ENCODE measurements at places on chromosomes 2 and 18.

DNA sequence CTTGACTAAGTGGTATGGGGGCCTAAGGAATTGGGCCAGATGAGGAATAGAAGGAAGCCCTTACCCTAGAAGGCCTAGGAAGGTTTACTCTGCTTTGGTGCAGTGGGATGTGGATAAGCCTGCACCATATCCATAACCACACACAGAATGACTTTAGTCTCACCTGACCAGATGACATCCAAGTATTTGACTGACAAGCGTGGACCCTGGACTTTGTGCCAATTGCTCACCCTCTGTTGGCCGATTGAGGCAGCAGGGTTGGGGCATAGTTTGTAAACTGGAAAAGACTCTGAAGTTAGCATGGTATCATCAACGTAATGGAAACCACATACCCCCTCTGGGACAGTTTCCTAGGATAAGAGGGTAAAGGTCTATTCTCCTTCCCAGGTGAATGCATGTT lies 36.5 kb upstream of the SERPINE2 start:
- DNase-seq, result no peak

- no peak for DNase-seq
Observed at GRCh38 chr2:220674033-220674432, 898.1 kb downstream of the EPHA4 start.

DNA sequence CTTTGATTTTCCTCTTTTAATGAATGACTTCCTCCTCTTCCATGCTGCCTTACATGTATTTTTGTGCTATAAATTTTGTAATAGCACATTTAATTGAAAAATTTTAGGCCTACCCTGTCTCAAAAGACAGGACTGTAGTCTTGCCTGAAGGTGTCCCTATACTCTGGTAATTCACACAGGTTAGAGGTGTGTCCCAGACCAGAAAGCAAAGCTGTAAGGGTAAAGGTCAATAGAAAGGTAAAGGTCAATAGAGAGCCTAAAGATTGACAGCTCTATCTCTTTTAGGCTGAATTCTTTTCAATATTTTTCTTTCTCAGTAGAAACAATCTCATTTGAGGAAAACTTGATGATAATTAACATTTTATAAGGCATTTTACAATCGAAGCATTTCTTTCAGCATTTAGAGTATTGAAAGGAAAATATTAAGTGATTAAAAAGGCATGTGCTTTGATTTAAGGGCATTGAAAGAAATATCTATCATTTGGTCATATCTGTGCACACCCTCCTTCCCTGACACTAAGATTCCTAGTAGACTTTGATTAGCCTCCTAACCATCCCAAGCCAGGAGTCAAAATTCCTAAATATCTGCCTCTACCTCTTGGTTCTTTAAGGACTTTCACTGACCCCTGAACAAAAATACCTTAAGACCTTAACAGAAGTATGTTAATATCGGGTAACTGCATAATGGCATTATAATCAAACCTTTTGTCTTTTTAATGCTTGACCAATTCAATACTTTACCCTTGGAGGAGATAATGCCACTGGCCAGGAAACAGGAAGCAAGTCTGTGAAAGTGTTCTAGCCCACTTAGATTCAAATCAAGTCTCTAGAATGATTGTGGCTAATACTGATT lies 161.8 kb upstream of the DTNA start:
- no peak for DNase-seq

GRCh38 chr2:149765636-149766035 lies 178.1 kb upstream of the MMADHC start:
- no peak for DNase-seq

DNA sequence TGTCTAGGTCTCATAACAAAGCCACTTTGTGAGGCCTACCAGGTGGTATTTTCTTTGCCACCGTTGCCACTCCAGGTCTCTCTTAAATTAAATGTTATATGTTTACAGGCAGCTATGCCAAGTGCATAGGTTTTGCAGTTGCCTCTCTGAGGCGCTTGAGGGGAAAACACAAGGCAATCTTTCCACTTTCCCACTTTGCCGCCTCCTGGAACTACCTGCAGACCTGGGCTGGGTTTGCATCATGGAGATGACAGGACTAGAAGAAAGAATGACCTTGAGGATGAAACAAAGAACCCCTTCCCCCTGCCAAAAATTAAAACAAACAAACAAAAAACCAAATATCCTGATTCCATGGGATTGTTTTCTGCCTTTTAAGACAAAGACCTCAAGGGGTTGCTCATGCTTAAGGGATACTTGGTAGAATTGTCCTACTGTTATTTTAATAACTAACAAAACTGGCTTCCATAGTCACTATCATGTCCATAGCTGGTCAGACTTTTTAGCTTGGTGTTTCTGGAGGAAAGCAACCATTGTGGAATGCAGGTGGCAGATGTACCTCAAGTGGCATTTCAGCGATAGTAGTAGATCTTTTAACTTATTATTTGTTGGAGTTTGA lies 159.9 kb downstream of the PRPF40A start:
- no peak for DNase-seq

GRCh38 chr18:26738706-26739105 lies 126.8 kb downstream of the AQP4 start:
- no peak for DNase-seq

DNA sequence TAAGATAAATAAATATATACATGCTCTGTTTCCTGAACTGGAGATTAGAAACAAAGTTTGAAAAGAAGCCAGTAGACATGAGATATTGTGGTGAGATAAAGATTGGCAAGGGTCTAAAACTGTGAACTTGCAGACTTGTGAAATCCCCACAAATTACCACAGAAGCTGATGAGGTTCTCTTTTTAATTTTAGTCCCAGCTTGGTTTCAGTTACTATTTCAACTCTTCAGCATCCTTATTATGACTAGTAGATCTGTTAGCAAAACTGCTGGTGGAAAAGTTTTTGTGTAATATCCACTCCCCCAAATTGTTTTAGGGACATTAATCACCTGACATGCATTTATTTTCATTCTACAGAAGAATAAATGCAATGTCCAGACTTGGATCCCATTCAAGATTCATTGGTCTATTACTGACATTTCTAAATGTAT lies 20.8 kb downstream of the RASGRP3 start:
- DNase-seq, result no peak

Measured in left forelimb (tissue), 1 donor.